ENCODE measurements at places on chromosomes 2 and 18. TPM values are rescaled to one million over a fixed set of nuclear protein-coding genes. Genes with fewer than 3 reads are reported as not detected.

CHRNG gene
- total RNA-seq: not detected

CIB4 gene
- total RNA-seq: not detected

CROCC2 gene
- total RNA-seq: not detected

PARD3B gene
- total RNA-seq: 5.8 TPM

SCN7A gene
- total RNA-seq: under 0.01 TPM

FOXI3 gene
- not detected for total RNA-seq

RAB6C gene
- not detected for total RNA-seq

EGR4 gene
- total RNA-seq: not detected

TRABD2A gene
- 1.1 TPM for total RNA-seq

Measured in epithelial cell of umbilical artery (primary cell).